Stimulated activated CD8-positive, alpha-beta memory T cell treated with anti-CD3 and anti-CD28 coated beads, Interleukin-12 subunit alpha, Interleukin-12 subunit beta, amount 100 ng/mL, for 4 hours (primary cell): ENCODE measurements at places on chromosomes 5 and 9.

DNA sequence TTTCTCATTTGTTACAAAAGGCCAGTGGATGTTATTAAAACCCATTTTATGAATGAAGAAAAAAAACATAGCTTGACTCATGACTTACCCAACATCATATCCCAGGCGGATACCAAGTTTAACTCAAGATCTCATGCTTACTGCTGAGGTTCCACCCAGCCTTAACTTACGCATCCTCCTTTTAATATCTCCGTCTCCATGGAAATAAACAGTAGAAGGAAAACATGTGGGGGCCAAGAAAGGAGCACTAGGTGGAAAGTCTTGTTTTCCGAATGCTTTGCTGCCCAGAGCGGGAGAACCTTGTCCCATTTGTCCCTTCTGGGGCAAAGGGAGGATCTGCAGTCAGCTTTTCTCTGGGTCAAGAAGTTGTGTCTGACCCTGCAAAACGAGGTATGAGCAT, 44.1 kb downstream of the ANGPTL2 start:
- DNase-seq: no peak

DNA sequence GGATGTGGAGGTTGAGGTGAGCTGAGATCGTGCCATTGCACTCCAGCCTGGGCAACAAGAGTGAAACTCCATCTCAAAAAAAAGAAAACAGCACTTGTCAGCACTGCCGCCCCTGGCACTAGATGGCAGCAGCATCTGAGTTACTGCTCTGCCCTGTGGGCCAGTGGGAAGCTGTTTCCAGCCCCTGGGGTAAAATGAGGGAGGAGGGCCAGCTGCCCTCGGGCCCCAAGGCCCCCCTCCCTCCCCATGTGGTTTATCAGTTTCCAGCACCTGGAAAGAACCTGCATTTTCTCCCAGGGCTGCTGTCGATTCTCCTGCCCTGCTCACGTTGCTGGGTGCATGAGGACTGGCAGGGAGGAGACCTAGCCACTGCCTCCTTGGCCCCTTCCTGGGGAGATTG, 13.2 kb upstream of the CEL start:
- no peak for DNase-seq

DNA sequence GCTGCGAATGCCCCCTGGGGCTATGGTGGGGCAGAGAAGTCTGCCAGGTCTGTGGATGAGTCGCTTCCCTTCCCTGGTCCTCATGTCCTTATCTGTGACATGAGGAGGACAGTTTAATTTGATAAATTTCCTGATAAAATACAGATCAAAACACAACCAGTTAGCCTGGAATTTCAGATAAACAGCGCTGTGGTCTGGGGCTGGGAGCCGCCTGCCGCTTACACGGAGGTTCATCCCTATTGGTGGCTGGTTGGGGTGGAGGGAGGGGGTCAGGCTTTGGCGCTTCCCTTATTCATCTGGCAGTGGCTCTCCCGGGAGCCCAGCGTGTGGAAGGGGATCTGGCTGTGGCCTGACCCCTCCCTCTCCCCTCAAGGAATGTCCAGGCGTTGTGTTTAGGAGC, 17.9 kb downstream of the CRB2 start:
- DNase-seq: no peak

DNA sequence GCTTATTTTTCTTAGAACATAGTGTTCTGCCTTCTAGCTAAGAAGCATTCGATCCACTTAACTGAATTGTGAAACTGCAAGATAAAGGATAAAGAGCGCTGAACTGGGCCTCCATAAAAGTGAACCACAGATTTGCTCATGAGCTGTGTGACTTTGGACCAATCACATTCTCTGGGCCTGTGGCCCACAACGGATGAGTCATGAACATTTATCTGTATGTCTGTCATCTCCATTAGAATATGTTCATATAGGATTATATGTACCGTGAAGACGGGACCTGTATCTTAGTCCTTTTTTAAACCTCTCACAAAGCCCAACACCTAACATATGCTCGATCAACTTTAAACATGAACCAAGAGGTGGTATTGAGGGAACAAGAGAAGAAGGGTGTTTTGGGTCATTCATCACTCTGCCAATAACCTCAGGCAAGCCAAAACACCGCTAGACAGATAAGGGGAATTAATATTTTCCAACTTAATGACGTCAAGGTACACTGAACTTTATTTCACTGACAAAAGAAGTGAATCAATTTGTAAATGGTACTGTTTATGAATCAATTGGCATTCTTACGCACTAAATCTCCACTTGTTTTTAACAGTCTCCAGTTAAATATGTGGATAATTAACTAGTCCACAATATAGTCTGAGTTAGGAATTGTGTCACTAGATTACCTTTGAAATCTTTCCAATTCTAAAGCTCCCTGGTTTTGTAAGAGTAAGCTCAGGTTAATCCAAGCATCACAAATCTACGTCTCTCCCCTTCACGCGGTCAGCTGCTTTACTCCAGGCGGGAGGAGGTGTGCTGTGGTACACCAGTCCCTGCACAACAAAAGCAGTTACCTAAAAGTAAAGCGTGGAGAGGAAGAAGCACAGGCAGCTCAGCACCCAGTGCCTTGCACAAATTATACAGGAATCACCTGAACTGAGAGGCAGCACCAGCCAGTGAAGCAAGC, 1.6 kb downstream of the TMEM245 start:
- DNase-seq: no peak
